ENCODE measurements at places on chromosomes 16 and 17. TPM values are rescaled to one million over a fixed set of nuclear protein-coding genes. Genes with fewer than 3 reads are reported as not detected.

DNA sequence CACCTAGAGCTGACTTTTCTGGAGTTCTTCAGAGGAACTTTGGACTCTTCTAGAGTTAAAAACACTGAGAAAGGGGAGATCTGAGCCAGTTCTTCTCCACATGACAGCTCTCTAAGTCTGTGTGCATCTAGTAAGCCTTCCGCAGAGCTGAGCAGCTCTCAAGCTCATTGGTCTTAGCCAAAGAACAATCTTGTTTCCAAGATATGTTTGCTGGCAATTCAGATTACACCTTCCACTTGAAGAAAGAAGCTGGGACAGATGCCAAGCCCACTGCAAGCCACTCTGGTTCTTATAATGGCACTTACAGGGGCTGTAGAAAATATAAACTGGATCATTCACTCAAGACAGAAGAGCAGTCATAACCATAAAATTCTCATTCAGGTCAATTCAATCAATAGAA, 134.1 kb upstream of the TOX3 start:
- no peak overlapping the region for H3K4me3 ChIP-seq
- H3K27ac ChIP-seq, result no peak overlapping the region
- no peaks in the 10 kb centered on the region for H3K27me3 ChIP-seq
- no peaks in the 10 kb centered on the region for H3K36me3 ChIP-seq
- no peak for DNase-seq
- no peaks in the 10 kb centered on the region for H3K4me1 ChIP-seq

- H3K27ac ChIP-seq, result no peak overlapping the region
- H3K27me3 ChIP-seq, result no peaks in the 10 kb centered on the region
- H3K4me1 ChIP-seq, result peaks cover 8% of the 10 kb centered on the region
- no peaks in the 10 kb centered on the region for H3K36me3 ChIP-seq
- DNase-seq, result peak; percentile 58
- no peak overlapping the region for H3K4me3 ChIP-seq
Observed at GRCh38 chr17:67500261-67500660, 123.2 kb downstream of the PITPNC1 start.

- H3K4me3 ChIP-seq, result no peak overlapping the region
- H3K36me3 ChIP-seq, result peaks cover 19% of the 10 kb centered on the region
- no peaks in the 10 kb centered on the region for H3K4me1 ChIP-seq
- H3K27ac ChIP-seq, result no peak overlapping the region
- H3K27me3 ChIP-seq, result no peaks in the 10 kb centered on the region
Observed at GRCh38 chr17:3834811-3835210, 11.2 kb downstream of the NCBP3 start.

DNA sequence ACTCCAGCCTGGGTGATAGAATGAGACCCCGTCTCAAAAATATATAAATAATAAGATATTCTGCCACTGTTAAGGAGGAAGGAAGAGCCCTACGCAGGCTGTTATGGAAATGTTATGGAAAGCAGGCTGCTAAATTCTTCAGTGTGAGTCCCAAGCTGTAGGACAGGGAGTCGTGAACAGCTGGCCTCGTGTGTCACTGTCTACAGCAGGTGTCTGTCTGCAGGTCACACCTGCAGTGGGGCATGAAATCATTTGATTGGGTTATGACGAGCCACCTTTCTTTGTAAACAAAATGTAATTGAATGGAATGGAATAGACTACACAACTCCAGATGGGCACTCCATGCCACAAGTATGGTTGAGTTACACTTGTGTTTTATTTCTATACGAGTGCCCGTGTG, 15.6 kb upstream of the LITAF start:
- no peaks in the 10 kb centered on the region for H3K36me3 ChIP-seq
- DNase-seq, result no peak
- H3K27me3 ChIP-seq, result no peaks in the 10 kb centered on the region
- H3K4me3 ChIP-seq, result no peak overlapping the region

GRCh38 chr17:52762794-52763167, 604.3 kb upstream of the CA10 start:
- no peaks in the 10 kb centered on the region for H3K27me3 ChIP-seq
- H3K4me3 ChIP-seq, result no peak overlapping the region
- no peaks in the 10 kb centered on the region for H3K36me3 ChIP-seq
- no peak overlapping the region for H3K27ac ChIP-seq
- H3K4me1 ChIP-seq, result no peaks in the 10 kb centered on the region
- DNase-seq, result no peak

DNA sequence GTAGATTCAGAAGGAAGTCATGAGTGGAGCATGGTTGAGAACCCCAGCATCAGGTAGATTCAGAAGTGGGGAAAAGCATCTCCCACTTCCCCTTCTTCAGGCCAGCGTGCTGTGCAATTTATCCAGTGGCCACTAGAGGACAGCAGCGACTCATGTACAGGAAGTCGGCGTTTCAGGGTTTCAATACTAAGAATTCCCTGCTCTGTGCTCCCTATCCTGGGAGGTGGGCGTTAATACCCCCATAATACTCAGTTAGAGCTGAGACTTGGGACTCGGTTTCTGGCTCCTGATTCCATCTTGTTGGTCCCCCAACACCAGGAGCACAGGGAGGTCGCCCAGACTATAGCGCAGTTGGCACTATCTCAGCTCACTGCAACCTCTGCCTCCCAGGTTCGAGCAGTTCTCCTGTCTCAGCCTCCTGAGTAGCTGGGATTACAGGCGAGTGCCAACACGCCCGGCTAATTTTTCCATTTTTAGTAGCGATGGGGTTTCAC, 75.3 kb upstream of the AMZ2 start:
- no peak overlapping the region for H3K27ac ChIP-seq
- no peak overlapping the region for H3K4me3 ChIP-seq
- no peaks in the 10 kb centered on the region for H3K36me3 ChIP-seq
- no peaks in the 10 kb centered on the region for H3K27me3 ChIP-seq

Gene ANKRD40CL
- not detected for total RNA-seq

GRCh38 chr17:76998839-76999238, 130.6 kb downstream of the MGAT5B start:
- H3K27me3 ChIP-seq, result peaks cover 36% of the 10 kb centered on the region
- DNase-seq, result no peak
- H3K36me3 ChIP-seq, result no peaks in the 10 kb centered on the region
- no peaks in the 10 kb centered on the region for H3K4me1 ChIP-seq
- no peak overlapping the region for H3K4me3 ChIP-seq
- no peak overlapping the region for H3K27ac ChIP-seq

DNA sequence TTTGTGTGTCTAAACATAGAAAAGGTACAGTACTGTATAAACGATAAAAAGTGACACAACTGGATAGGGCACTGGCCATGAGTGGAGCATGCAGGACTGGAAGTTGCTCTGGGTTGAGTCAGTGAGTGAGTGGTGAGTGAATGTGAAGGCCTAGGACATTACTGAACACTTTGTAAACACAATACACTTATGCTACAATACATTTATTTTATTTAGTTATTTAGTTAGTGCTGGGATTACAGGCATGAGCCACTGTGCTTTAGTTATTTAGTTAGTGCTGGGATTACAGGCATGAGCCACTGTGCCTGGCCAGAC, 4.6 kb downstream of the CFAP20 start:
- H3K27ac ChIP-seq, result peak overlapping the region; percentile 57
- no peak overlapping the region for H3K4me3 ChIP-seq
- peak; percentile 70 for DNase-seq
- H3K36me3 ChIP-seq, result no peaks in the 10 kb centered on the region
- no peaks in the 10 kb centered on the region for H3K27me3 ChIP-seq

DNA sequence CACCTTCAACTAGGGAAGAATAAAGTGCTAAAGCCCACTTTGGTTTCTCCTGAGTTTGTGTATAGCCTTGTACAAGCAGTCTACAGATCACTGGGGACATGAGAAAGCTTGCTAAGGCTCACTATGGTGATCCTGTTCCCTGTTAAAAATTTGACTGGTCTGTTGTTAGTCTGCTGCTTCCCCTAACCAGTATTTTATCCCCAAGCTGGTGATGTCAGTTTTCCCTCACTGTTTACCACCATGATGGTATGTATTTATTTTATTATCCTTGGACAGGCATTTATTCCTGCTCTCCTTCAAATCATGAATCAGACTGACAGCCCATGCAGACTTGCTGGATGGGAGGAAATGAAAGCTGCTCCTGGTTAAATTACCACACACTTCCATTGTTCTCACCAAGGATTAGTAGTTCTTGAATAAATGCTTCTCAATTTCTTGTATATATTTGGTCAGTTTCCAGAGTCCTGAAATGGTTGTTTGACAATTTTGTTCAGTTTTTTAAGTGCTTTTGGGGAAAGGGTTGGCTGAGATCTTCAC, 99.6 kb downstream of the CA4 start:
- H3K4me3 ChIP-seq, result no peak overlapping the region
- H3K27ac ChIP-seq, result no peak overlapping the region
- no peak for DNase-seq
- no peaks in the 10 kb centered on the region for H3K4me1 ChIP-seq

Gene MLKL
- 11.9 TPM for total RNA-seq

Gene PRDM7
- not detected for total RNA-seq

Gene PRSS27
- total RNA-seq, result not detected

DNA sequence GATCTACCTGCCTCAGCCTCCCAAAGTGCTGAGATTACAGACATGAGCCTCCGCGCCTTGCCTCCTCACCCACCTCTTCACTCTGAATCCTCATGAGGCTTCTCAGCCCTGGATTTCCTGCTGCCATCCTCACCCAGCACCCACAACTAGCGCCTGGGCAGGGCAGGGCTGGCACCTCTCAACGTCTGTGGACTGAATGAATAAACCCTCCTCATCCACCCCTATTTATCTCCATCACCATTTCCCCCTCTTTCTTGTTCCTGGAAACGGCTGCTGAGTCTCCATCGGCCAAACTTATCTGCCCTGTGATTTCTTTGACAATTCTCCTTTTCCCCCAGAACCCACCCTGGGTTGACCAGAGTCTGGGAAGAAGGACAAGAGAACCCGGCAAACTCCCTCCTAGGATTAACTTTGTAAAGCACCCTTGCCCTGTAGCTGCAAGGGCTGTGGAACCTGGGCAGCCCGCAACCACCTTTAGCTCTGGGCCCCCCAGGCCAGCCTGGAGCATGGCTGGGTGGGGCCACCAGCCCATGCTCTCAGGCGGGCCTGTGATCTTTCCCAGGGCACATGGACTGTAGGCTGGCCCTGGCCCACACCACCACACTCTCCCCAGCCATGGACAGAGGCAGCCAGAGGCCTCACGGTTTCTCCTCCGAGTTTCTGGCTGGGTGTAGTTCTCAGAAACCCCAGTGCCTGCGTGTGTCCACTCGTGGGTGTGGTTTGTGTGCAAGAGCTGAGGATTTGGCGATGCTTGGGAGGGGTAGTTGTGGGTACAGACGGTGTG, 2.4 kb downstream of the SPN start:
- H3K36me3 ChIP-seq, result no peaks in the 10 kb centered on the region
- no peak for DNase-seq
- no peak overlapping the region for H3K4me3 ChIP-seq
- no peak overlapping the region for H3K27ac ChIP-seq

Gene SRSF2
- 147 TPM for total RNA-seq

DNA sequence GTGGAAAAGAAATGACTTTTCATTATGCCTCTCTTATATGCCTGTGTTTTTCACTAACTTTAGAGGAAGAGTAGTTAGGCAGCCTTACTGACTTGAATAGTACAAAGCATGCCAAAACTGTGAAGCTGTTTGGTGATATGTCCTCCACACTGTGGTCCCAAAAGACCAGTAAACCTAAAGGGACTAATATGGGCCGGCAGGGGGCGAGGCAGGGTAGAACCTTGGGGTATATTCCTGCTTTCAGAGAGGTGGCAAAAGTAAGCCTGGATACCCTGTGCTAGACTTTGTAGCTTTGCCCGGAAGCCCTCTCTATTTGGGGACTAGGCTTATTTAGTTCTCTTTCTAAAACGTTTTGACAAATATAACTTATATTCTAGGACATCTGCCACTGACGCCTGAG, 36.5 kb upstream of the VWA3A start:
- no peak overlapping the region for H3K27ac ChIP-seq
- no peaks in the 10 kb centered on the region for H3K36me3 ChIP-seq
- DNase-seq, result peak; percentile 16

Gene STX1B
- total RNA-seq, result 2.0 TPM

DNA sequence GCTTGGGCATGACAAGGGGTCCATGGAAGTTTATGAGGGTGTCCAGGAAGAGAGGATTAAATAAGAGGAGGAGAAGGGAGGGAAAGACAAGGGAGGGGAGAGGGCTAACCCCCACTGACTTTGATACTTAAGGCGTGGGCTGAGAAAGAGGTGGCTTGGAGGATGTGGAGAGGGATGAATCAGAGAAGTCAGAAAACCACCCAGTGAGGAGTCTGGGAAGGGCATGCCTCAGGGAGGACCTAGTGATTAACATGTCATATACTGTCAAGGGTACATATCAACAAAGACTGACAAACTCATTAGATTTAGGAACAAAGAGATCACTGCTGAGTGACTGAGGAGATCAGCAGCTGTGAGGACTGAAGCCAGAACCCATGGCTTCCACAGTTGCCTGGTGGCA, 145.4 kb downstream of the IRX5 start:
- no peak overlapping the region for H3K27ac ChIP-seq
- no peaks in the 10 kb centered on the region for H3K4me1 ChIP-seq
- DNase-seq, result peak; percentile 15
- H3K27me3 ChIP-seq, result no peaks in the 10 kb centered on the region
- no peaks in the 10 kb centered on the region for H3K36me3 ChIP-seq

Gene TBC1D3G
- not detected for total RNA-seq

Gene KIAA0753
- 14.2 TPM for total RNA-seq

GRCh38 chr16:2927010-2927646, 15.4 kb downstream of the FLYWCH1 start:
- peak overlapping the region; percentile 57 for H3K4me3 ChIP-seq
- peaks cover 3% of the 10 kb centered on the region for H3K36me3 ChIP-seq
- H3K27me3 ChIP-seq, result no peaks in the 10 kb centered on the region
- no peaks in the 10 kb centered on the region for H3K4me1 ChIP-seq
- 0 out of 2 replicates have a peak overlapping the region, but pooled peaks have one; percentile 13 for H3K27ac ChIP-seq

DNA sequence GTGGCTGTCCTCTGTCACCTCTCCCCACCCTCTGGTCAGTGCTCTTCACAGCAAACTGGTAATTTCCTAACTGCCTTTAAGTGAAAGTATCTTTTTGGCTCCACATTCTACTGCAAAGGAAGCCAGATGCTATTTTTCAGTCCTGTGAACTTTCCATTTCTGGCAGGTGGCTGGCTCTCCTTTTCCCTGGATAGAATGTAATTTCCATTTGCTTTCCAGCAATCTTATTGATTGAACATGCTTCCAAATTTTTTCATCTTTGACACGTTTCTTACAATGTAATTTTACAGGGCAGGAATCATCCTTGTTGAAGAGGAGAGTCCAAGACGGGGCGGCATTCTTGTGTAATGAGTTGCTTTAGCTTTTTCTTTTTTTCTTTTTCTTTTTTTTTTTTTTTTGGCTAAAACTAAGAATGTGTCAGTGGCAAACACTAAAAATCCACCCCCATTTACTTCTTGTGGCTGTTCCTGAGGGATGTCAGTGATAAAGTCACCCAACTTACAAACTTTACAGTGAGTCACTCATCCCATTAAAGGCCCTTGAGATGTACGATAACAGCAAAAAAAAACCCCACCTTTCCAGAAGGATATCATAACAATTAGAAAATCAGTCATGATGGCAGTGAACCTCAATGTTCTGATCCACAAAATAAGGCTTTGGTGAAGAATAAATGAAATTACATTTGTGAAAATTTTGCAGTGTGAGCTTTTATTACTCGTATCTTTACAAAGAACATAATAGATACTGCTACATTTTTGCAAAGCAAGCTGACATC, 29.4 kb upstream of the PRKCA start:
- H3K27ac ChIP-seq, result peak overlapping the region; percentile 73
- H3K4me3 ChIP-seq, result peak overlapping the region; percentile 57
- no peaks in the 10 kb centered on the region for H3K27me3 ChIP-seq
- H3K36me3 ChIP-seq, result no peaks in the 10 kb centered on the region
- peaks cover 35% of the 10 kb centered on the region for H3K4me1 ChIP-seq
- peak; percentile 94 for DNase-seq

Gene STUB1
- 201 TPM for total RNA-seq

Gene ST6GALNAC2
- 1.4 TPM for total RNA-seq

Gene PHOSPHO1
- not detected for total RNA-seq

- H3K36me3 ChIP-seq, result no peaks in the 10 kb centered on the region
- no peak overlapping the region for H3K27ac ChIP-seq
- H3K27me3 ChIP-seq, result no peaks in the 10 kb centered on the region
- DNase-seq, result peak; percentile 52
- H3K4me3 ChIP-seq, result no peak overlapping the region
Observed at GRCh38 chr17:76909971-76910760, 42.0 kb downstream of the MGAT5B start.
